ENCODE measurements at places on chromosomes 4 and X. TPM values are rescaled to one million over a fixed set of nuclear protein-coding genes. Genes with fewer than 3 reads are reported as not detected.

The SSX7 gene
- not detected for total RNA-seq

The TSPAN7 gene
- not detected for total RNA-seq

- peak; percentile 6 for DNase-seq
These were observed 372.7 kb upstream of the BOD1L1 start for GRCh38 chr4:14000091-14000814.

The PTCHD1 gene
- not detected for total RNA-seq

The MAOB gene
- total RNA-seq: not detected

DNA sequence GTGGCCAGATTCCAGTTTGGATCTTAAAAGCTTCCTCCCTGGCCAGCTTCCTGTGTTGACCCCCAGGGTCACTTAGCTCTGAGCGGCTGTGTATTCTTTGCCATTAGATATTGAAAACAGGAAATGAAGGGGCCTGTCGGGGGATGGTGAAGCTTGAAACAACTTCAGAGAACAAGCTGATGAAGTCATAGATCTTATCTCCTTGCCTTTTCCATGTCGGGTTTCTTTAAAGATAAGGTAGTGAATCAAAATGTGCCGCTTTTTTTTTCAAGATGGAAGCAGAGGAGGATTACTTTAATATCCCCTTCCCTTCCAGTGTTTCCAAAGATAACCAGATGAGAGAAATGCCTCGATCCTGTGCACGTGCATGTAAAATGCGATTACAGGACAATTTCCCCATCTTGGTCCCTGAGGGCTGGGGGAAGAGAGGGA, 508.5 kb downstream of the MID1IP1 start:
- DNase-seq: no peak
